ENCODE measurements at places on chromosomes 2 and 18. TPM values are rescaled to one million over a fixed set of nuclear protein-coding genes. Genes with fewer than 3 reads are reported as not detected.

C2orf80 gene
- not detected for total RNA-seq

POTEJ gene
- not detected for total RNA-seq

HOXD10 gene
- total RNA-seq = not detected

RNF181 gene
- 114 TPM for total RNA-seq

FBXO15 gene
- total RNA-seq = 0.21 TPM

KIAA2012 gene
- 0.03 TPM for total RNA-seq

DYNC2LI1 gene
- total RNA-seq = 5.7 TPM

CCBE1 gene
- total RNA-seq = 2.1 TPM

RAB27B gene
- 0.31 TPM for total RNA-seq

NOSTRIN gene
- total RNA-seq = not detected

ALPP gene
- 0.28 TPM for total RNA-seq

ACVR1 gene
- 20.0 TPM for total RNA-seq

SLC8A1 gene
- total RNA-seq = 2.5 TPM

DNA sequence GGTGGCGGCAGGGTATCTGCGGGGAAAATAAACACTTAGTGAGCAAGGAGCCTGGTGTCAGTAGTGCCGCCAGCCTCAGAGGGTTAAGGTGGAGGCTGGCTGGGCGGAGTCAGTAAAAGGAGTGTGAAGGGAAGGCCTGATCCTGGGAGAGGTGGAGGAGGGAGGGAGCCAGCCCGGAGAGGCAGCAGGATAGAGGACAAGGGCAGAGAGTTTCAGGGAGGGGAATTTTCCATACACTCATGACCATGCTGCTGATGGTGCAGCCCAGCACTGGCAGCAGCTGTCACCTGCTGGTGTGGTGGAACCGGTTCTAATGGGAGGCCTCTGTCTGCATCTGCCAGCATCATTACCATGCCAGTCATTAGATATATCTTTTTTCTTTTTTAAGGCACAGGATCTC, 2.0 kb upstream of the TEX44 start:
- DNase-seq = no peak

GRCh38 chr2:9252002-9252357, 45.4 kb downstream of the ASAP2 start:
- DNase-seq = no peak

GRCh38 chr2:31067259-31067658, 71.0 kb downstream of the GALNT14 start:
- DNase-seq = no peak

- DNase-seq = no peak
Observed at GRCh38 chr2:68302281-68302875, 17.4 kb downstream of the CNRIP1 start.

- DNase-seq = no peak
Observed at GRCh38 chr2:73837847-73838585, 9.3 kb downstream of the STAMBP start.

DNA sequence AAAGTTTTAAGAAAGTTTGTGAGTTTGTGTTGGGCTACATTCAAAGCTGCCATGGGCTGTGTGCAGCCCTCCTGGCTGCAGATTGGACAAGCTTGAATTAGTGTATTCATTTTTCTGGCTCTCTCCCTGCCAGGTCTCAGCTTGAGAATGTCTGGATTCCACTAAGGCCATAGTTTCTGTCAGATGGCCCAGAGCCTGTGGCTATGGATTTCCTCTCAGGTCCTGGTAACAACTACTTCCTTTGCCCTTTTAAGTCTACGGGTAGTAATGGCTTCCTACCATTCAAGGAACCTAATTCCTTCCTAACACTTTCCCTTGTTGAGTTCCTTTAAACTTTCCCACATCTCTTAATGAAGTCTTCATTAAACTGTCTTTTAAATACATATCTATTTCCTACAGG, 24.3 kb upstream of the PSMD14 start:
- no peak for DNase-seq

DNA sequence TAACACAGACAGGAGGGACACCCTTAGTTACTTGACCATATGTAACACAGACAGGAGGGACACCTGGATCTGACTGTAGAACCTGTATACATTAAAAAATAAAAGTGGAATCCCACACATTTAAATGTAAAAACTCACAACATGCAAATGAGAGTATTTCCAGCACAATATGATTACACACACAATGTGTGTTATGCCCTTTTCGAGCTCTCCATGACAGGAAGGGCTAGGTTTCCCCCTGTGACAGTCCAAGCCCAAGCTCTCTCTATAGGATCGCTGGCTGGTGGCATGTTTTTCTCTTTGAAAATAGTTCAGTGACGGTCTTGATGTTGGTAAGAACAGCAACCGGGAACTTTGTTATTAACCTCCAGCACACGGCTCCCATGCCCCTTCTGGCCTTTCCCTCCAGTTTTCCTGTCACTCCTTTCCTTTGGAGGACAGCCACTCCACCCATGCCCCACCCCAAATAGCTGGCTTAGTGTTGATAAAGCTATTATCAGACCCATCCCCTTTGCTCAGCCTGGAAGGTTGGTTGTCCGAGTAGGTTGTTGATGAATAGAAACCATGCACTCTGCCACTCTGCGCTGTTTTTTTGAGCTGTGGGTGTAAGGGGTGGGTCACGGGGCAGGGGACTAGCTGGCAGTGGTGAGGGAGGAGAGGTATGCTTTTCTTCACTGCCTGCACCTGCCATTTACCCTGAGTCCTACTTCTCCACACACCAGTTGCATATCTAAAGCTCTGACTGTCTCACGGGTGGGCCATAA, 2.7 kb downstream of the RASGRP3 start:
- no peak for DNase-seq

DNA sequence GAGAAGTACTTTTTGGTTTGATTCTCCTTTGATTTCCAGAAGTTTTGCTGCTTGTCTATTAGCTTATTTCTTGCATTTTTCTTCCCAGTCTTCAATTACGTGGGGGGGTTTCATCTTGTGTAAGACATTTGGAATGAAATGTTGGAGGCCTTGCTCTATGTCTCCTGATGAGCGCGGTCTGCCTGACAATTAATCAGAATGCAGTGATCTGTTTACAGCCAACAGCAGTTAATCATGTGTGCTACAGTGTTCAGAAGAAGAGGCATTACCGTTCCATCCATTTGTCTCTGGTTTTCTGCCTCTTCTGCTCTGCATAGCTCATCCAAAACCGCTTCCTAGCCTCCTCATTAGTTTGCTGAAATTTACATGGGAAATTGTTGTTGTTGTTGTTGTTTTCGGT, 134.4 kb upstream of the ST6GAL2 start:
- DNase-seq = no peak

DNA sequence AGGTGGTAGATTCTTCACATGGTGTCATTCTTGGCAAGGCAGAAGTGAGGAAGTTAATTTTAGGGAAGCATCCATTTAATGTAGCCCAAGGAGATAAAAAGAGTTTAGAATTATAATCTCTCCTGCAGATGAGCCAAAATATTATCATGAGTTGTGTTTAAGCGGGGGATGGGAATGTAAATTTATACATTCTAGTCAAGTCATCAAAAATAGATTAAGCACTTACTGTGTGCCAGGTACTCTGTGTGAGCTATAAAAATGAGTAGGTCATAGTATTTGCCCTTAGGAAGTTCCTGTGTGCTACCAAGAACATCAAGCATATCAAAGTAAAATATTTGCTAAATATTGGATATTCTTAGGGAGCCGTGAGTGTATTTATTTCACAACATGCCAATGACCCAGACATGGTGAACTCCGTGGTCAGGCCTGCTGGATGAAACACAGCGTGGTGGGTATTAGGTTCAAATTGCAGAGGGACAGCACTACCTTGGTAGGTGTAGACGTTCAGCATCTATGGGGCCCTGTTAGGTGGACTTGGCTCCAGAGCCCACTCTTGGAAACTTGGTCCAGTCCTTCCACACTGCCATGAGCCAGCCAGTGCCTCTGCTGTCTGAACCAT, 37.4 kb downstream of the MEIS1 start:
- no peak for DNase-seq

GRCh38 chr2:8144785-8145184, 537.1 kb upstream of the ID2 start:
- DNase-seq = no peak

DNA sequence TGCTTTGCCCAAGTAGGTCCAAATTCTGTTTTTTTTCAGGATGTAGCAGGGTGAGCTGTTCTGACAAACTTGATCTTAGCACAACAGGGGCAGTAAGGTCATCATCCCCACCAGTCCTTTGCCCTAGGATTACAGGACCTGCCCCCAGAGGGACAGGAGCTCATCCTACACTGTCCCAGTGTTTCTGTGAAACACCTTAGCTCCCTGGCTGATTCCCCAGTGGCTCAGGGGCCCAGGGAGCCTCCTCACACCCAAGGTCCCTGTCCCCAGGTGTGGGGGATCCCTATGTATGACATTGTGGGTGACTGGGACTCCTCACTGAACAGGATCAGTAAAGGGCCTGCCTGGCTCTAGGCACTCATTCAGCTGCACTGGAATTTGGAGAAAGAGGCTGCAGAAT, 191.2 kb downstream of the ANKRD30B start:
- no peak for DNase-seq

GRCh38 chr2:220946552-220946951, 625.6 kb downstream of the EPHA4 start:
- DNase-seq = no peak

- DNase-seq = no peak
Observed at GRCh38 chr2:57207191-57207590, 839.4 kb upstream of the VRK2 start.

All from GM23338 (cell line).